NCI-H1105 (cell line): ENCODE measurements at places on chromosomes 3 and 15.

GRCh38 chr3:111863942-111864694 is 5.1 kb downstream of the PHLDB2 start:
- DNase-seq, result no peak

GRCh38 chr3:149850787-149851584 is 38.0 kb downstream of the RNF13 start:
- DNase-seq, result peak; percentile 39

DNA sequence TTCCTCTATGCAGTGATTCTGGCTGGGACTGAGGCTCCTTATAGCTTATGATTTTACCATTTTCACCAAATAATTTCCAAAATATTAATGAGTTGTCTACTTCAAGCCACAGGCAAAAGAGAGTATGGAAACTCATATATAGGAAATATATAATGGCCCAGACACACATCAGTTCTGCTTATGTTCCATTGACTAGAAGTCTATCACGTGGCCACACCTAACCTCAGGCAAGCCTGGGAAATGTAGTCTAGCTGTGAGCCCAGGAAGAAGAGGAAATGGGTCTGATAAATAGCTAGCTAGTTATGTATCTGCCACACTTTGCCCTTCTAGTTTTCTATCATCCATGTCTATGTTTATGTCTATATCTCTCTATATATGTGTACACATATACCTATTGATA is 195.1 kb downstream of the OTOL1 start:
- no peak for DNase-seq

DNA sequence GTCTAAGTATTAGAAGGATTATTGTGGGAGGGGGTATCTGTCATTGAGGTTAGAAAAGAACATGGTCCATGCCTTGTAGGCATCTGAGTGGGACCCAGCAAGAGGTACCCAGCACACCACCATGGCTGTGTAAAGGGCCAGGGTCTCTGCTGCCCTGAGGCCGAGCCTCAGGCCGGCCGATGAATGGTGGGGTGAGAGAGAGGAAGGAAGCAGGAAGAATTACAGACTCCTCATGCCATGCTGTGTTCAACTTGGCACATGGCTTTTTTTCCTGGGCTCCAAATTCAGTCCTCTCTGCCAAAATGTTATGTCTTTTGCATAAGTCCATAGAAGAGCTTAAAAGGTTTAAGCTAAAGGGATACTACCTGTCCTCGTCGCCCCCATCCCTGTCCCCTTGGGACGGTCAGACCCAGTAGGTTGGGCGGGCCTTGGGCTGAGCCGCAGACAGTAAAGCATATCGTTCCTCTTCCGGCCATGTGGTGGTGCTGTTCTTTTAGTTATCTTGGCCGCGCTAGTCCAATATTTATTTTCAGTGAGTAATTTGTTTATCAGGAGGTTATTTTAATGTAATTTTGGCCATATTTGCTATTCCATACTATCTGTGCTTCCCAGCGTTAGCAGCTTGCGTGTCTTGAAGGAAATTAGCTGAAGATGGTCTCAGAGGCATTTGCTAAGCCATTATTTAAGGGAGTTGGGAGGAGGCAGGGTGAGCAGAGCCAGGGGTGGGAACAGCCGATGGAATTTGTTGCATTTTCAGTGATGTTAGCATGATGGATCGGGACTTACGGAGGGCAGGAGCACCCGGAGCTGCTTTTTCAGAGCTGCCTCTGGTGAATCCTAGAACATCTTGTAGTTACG is 152.4 kb downstream of the AGBL1 start:
- peak; percentile 1 for DNase-seq

DNA sequence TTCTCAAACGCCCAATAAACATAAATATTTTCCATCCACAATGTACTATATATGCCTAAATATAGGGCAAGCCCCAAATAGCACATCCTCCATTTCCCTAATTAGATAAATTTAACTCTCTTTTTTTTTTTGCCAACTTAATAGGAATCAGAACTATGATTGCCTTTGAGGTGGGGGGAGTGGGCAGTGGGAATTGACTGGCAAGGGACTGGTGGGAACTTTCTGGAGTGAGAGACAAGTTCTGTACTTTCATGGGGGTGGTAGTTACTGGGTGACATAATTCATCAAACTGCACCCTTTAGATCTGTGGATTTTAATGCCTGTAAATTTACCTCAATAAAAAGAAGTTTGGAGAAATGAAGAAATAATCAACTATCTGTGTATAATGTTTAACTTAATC is 88.2 kb upstream of the CTDSPL start:
- no peak for DNase-seq

- no peak for DNase-seq
Observed at GRCh38 chr3:117928836-117929235, 1105.8 kb downstream of the IGSF11 start.

GRCh38 chr3:112873632-112874031 is 27.0 kb upstream of the CD200R1L start:
- DNase-seq, result no peak

GRCh38 chr3:71026634-71027578 is 556.6 kb downstream of the FOXP1 start:
- DNase-seq, result no peak

GRCh38 chr15:57384024-57384423 is 7.7 kb downstream of the CGNL1 start:
- no peak for DNase-seq

GRCh38 chr3:111971533-111972130 is 7.2 kb upstream of the ABHD10 start:
- no peak for DNase-seq

GRCh38 chr3:183975981-183976662 is 41.6 kb downstream of the ABCC5 start:
- DNase-seq, result no peak

DNA sequence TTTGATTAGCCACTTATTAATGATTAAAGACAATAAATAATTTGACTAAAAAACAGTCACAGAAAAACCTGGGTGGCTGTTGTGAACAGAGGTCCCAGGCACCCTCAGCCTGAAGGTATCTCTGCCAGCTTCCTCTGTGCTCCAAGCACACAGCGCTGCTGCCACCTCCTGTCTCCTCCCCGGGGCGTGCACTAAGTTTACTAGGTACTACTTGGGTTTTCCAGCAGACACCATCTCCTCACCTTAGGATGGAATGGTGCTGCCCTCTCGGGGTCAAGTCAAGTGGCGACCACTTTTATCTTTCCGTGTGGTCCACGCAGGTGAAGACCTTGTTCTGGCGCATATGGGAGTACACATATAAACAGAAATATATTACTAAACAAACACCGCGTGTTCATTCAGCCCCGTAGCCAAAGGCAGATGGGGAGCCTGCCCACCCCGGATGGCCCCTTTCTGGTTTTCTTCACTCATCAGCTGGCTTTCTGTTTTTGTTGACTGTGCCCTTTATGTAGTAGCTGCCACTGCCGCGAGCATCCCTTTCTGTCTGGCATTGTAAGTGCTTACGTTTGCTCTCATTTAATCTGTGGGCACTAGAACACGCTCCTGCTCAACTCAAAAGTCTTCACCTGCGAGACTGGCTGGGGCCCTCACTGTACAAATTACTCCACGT is 128.0 kb downstream of the LRIG1 start:
- peak; percentile 7 for DNase-seq

- DNase-seq, result peak; percentile 36
Observed at GRCh38 chr3:58008141-58009025, at the start of gene FLNB. Gene FLNB, plus strand, starts transcription at chr3:58008422. Its CDS starts 143 bp downstream, at chr3:58008565.

DNA sequence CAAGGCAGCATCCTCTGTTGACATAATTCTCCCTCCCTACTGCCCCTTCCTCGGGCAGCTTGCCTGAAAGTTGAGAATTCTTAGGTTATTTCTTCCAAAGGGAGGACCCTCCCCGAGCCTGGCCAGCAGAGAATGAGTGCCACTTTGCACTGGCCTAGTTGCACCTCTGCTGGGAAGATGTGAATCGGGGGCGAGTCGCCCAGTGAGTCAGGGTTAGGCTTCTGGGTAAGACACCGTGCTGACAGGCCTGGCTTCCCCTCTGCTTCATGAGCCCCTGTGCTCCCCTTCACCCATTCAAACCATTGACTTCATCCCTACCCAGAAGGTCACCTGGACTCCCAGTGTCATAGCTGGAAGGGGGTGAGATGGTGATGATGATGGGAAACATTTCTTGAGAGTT is 82.3 kb downstream of the AAGAB start:
- DNase-seq, result no peak

GRCh38 chr15:20341901-20342600 is 199.5 kb downstream of the GOLGA6L6 start:
- DNase-seq, result no peak

DNA sequence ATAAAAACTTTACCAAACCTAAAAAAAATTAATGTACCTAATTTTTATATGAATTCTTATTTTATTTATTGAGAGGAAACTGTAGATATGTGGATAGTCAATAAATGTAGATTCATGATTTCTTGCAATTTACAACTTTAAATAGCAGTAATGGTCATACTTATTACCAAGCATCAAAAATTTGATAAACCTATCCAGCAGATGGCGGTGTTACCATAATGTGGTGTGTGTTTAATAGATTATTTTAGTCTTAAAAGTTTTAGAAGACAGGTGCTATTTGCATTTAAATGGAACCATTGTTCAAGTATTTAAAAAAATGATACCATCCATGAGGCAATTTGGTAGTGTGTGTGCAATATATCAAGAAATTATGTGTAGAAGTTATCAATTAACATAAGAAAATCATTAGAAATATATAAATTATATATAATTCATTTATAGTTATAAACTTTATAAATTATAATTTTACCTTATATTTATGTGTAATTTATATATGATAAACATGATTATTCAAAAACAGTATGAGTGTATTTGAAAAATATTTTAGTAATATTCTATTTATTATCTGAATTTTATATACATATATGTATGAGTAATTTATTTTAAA is 176.0 kb upstream of the BCHE start:
- peak; percentile 61 for DNase-seq

DNA sequence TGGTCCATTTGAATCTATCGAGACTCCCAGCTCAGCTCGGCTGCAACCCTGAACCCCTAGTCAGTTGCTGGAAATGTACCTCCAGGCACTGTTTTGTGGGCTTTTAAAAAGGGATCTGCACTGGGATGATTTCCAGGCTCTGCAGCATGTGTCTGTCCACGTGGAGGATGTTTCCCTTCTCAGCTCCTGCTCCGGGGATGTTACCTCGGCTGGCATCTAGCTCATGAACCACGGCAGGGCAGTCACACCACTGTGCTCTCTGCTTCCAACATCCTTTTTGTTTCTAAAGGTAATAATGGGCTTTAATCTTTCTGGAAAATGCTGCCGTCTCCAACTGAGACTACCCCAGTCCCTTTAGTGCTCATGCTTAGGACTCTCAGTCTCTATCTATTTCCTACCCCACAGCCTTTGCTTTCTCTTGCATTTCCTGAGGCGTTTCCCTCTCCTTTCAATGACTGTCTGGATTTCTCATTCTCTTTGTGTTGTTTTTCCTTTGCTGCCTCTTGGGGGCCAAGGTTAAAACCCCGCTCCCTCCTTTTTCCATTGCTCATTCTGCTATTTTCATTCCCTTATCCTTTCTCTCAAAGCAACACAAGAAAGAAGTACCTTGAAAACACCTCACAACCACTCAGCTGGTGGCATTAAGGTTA is 42.9 kb upstream of the AKAP13 start:
- no peak for DNase-seq

DNA sequence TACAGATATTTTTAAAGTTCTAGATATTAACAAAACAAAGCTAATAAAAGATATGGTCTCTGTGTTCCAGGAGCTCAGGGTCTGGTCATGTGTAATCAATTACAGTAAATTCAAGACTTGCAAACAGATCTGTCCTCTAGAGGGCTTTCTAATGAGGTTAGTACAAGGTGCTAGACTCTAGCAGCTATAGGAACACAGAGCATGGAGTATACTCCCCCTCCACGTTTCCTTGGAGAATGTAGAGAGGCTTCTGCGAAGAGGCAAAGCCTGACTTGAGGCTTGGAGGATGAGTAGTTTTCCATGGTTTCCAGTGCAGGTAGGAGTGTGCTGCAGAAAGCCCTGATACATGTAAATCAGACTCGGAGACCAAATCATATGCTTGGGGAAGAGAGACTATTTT is 32.7 kb upstream of the DLG1 start:
- no peak for DNase-seq

GRCh38 chr3:102354818-102355515 is 79.8 kb upstream of the ZPLD1 start:
- DNase-seq, result no peak

DNA sequence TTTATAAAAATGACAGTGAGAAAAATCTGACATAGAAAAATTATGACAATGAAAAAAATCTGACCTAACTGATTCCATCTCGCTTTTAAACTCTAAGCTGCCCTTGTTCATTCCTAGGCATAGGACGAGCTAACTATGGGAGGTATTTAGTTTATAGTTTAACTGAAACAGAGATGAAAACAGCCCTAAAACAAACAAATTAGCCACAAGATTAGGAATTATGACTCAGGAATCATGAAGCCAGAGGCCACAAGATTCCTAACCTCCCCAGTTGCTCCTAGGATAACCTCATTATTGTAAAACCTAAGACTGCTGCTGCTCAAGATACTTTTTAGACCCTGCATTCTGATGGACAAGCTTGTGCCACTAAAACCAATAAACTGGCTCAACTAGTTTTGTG is 122.7 kb upstream of the MNS1 start:
- no peak for DNase-seq

DNA sequence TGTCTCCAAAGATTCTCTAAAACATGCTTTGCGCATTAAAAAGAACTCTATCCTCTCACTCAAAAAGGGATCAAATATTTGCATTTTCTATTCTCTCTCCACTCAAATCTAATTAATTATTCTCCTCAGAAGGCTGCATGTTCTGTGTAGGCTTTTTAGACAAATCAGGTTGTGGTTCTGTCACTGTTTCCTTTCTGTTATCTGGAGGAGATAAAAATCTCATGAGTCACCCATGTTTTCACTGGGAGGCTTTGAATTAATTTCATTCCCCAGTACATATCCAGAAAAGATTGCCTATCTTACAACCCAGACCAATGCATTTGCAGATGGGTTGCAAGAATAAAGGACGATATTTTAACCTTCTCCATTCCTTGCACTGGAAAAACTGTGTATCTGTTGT is 446.5 kb downstream of the GRM7 start:
- no peak for DNase-seq

GRCh38 chr3:119359476-119360326 is 65.5 kb downstream of the ARHGAP31 start:
- DNase-seq, result no peak

DNA sequence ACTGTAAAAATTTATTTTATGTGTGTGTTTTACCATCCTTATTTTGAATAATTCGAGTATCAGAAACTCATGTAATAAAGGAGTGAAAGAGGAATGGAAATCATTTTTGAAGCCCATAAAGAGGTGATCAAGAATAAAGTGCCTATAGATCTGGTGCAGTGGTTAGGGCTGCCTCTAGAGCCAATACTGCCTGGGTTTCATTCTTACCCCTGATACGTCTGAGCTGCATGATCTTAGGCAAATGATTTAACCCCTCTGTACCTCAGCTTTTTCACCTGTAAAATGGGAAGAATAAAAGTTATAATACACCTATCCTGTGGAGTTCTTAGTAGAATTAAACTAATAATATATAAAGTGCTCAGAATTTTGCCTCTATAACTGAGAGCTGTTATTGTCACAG is 30.4 kb downstream of the EFHB start:
- no peak for DNase-seq

DNA sequence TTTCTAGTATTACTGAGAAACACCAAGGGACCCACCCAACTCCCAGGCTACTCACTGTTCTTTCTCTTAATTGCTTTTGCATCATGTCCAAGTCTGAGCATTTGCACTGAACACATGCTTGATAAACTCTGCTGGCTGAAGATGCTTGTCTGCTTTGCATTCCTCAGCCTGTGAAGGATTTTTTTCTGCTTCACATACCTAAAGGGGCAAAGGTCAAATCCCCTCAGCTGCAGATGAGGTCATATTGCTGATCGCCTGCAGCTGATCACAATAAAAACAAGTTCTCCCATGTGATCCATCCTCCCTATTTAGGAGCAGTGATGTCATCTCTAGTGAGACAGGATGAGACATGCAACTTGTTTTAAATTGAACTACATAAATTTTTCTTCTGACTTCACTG is 84.6 kb upstream of the DCBLD2 start:
- DNase-seq, result no peak
